ENCODE measurements at places on chromosomes 4 and X.

- no peak for DNase-seq
Observed at GRCh38 chr4:57254754-57255153, 144.6 kb upstream of the IGFBP7 start.

- no peak for DNase-seq
Observed at GRCh38 chr4:137226900-137227299, 305.4 kb downstream of the PCDH18 start.

DNA sequence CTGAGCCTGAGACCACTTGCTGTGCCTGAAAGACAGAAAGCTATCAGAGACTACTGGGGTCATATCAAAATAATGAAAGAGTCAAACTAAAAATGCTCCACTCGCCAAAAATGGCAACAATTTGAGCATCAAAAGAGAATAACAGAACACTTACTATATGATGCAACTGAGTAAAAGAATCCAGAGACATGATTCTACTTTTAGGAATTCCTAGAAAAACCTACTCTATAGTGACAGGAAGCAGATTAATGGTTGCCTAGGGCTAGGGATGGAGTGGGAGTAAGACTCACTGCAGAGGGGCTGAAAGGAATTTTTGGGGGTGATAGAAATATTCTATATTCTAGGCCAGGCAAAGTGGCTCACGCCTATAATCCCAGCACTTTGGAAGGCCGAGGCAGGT is 29.4 kb upstream of the SLAIN2 start:
- DNase-seq: no peak

GRCh38 chr4:174449944-174450785 is 72.1 kb downstream of the HPGD start:
- DNase-seq: no peak

DNA sequence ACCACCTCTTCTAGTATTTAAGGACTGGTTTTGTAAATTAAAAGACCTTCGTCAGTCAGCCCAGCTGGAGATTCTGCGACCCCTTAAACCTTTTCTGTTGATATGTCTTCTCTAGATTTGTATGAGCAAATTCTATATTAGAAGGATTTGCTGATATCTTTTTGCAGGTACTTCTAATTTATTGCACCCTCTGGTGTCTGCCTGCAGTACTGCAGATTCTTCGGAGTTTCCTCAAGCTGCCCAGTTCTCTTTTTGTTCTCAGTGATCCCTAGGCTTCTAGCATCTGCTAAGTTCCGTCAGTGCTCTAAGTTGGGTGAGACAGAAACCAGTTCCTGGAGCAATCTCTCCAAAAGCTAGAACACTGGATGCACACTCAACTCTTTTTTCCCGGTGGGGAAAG is 545.2 kb downstream of the C4orf33 start:
- peak; percentile 52 for DNase-seq

GRCh38 chrX:82627568-82627967 is 880.5 kb upstream of the POU3F4 start:
- DNase-seq: no peak

GRCh38 chrX:20952180-20952579 is 422.0 kb upstream of the CNKSR2 start:
- no peak for DNase-seq

DNA sequence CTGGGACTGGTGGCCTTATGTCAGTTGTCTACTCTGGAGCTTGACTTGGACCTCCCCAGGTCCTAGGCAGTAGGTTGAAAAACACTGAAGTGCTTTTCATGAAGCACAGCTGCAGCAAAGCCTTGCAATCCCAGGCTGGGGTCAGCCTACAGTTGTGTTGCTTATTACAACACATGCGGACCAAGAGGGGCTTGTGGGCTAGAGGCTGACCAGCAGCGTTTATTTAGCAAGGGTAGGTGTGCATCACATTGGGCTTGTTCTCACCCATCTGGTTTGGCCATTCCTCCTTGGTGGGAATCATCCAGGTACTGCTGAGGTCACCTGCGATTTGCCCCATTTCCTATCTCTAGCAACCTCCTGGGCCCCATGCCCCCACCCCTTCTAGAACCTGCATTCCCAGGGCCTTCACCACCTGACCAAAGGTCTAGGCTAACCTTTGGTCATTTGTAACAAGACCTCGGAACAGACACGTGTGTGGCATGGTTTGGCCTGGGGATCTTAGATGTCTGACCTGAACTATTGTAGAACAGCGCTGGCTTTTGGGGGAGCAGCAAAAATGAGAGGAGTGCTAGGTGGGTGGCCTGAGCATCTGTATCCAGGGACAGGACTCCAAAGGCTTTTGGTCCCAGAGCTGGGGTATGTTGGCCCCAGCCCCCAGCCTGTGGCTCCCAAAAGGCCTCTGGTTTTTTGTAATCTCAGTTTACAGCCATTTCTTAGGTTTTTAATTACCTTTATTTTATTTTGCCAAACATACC is 3.0 kb downstream of the RPL10 start:
- peak; percentile 41 for DNase-seq

GRCh38 chr4:121519236-121519838 is 138.5 kb upstream of the QRFPR start:
- DNase-seq: no peak

DNA sequence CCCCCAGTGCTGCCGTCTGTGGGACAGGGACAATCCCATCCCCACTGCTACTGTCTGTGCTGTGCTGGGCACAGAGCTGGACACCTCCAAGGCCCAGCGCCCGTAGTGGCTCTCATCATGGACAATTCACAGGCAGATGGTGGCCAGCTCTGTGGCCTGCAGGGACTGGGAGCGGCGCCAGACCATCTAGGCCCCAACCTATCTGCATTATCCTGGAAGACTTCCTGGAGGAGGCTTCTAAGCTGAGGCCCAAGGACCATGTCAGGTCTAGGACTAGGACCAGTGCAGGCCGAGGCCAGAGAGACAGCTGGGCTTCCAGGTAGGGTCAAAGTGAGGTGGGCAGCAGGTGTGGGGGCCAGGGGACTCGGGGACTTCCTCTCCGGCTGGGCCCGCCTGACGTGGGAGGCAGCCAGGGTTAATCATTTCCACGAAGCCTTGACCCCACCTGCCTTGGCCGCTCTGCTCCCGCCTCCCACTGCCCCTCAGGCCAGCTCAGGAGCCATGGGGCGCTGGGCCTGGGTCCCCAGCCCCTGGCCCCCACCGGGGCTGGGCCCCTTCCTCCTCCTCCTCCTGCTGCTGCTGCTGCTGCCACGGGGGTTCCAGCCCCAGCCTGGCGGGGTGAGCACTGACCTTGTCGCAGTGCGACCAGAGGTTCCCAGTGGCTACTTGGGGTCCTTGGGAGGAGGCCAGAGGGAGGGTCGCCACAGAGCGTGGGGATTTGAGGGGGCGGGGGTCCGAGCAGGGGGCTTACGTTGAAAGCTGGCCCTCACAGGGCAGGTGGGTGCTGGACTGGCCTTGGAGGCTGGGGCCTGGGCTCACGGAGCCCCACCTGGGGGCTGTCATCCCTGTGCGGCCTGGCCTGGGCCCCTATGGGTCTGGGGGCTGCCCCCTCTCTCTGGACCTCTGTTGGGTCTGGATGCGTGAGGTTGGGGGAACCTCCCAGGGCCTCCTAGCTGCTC is at the start of gene HGFAC:
Gene HGFAC (plus strand): TSS at position 468 of the 959 bp plus-strand sequence. CDS start 34 bp downstream, at position 502.
- DNase-seq: no peak

- DNase-seq: peak; percentile 37
Observed at GRCh38 chrX:20265726-20266681, 705 bp downstream of the RPS6KA3 start.

DNA sequence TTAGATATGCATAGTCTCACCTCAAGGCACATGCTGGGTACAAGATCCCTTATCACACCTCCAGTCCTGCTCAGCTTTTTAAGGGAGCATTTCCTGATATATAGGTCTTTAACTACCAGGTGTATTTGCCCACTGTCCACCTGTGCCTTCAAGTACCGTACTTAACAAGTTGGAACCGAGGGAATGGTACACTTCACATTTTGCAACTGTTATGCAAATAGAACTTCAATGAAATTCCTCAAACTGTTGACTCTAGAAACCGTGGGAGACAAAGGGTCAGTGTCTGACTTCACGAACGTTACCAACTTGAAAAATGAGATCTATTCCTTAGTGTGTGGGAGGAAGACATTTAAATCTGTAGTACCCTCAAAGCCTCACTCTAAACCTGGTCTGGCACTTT is 5.2 kb downstream of the TRIM2 start:
- no peak for DNase-seq

DNA sequence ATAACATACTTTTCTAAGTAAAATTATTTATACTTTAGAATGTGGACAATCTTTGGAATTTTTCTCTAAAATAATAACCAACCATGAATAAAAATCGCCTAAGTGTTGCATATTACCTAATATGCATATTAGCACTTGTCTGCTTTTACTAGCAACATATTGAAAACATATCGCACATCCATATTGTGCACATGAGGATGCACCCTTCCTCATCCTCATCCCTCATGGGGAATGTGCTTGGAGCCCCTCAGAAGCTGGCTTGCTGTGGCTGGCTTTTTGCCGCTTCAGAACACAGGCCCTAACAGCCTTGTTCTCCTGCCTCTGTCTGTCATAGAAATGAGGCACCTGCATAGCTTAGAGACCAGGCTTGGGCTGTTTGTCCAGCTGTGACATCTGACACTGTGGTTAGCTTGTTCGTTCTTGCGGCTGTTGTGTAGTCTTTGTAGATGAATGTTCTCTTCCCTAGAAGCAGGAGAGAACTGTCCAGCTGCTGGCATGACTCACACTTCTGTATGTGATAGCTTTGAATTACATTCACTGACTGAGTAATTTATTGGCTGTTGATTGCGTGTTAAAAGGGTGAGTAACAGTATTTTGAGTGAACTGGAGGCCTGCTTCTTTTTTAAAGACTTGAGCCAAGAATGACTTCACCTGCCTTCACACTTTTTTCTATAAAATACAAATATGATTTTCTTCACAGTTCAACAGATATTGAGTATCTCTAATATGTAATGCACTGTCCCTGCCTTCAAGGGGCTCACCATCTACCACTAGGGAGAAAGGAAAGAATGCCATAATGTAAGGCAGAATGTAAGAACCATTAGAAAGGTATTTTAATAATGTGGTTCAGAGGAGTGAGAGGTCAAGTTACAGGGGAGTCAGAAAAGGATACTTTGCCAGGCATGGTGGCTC is 81.9 kb downstream of the HMGB2 start:
- DNase-seq: no peak

DNA sequence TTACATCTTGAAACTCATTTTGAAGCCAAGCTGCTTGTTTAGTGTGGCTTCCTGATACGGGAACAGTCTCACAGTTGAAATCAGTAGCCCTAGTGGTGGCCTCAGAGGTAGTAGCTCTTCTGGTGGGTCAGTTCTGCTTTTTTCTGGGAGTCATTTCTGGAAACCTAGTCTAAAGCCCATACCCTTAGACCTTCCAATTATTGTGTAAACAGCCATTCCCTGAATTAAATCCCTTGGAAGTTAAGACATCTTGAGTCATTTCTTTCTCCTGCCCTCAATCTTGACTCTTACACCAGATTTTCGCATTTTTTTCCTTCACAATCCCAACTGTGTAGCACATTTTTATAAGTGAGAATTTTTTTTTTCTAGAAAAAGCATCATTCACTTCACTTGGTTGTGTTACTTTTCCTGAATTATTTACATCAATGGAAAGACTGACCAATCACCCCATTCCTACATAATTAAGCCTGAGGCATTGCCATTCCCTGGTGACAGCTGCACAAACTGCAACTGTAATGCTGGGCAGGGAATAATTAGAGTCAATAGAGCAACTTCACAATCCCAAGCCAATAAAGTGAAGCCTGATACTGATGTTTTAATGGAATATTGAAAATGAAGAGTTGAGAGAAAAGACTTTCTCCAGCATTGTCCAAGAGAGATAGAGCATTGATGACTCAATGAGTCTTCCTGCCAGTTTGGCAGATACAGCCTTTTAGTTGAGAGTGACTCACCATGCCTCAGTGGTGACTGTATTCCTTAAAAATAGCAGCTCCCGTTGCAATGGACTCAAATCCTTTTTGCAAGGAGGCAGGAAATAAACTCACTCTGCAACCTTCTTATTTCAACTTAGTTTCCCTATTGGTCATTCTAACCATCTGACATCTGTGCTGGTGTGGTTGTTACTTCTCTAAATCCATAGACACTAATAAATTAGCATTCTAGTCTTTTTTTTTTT is 13.0 kb upstream of the SEPSECS start:
- no peak for DNase-seq

DNA sequence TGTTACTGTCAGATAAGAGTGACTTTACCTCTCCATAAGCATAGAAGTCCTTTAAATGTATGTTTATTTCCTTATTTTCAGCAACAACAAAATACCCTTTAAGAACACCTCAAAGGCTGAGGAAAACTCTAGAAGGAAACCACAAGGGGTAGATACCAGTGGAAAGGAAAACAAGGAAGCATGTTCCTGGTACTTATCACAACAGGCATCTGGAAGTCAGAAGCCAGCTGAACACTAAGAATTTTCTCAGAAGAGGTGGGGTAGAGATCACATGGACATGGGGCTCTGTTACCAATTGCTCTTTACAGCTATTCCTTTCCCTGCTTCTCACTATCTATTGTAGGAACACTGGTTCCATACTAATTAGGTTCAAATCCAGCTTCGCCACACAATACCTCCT is 51.5 kb upstream of the BEND2 start:
- DNase-seq: no peak

- no peak for DNase-seq
Observed at GRCh38 chrX:48540480-48540879, 966 bp downstream of the TBC1D25 start.

DNA sequence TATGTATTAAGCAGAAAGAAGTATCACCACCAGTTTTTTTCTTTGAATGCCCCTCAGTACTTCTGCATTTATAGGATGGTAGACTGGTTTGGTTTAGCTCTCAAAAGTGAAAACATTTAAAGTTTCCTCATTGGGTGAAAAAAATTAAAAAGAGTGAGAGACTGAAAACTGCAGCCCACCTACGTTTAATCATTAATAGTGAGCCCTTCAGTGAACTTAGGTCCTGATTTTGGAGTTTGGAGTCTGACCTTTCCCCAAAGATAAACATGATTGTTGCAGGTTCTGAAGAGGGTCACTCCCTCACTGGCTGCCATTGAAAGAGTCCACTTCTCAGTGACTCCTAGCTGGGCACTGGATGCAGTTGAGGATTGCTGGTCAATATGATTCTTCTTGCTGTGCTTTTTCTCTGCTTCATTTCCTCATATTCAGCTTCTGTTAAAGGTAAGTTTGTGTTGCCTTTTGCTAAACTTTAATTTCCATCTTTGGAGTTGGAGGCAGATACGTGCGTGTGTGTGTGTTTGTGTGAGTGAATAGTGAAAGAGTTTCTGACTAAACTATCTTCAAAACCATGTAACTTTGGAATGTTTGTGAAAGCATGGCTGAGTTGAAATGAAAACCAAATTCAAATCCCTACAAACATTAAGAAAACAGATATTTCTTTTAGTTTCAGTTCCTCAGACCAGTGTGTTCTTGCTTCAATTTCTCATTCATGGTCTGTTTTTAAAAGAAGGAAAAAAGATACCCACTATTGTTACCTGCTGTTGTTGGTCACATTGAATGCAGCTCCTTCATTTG is at the start of gene MTTP:
Gene MTTP (plus strand): TSS at position 295 of the 795 bp plus-strand sequence. CDS start 86 bp downstream, at position 381.
- DNase-seq: no peak

DNA sequence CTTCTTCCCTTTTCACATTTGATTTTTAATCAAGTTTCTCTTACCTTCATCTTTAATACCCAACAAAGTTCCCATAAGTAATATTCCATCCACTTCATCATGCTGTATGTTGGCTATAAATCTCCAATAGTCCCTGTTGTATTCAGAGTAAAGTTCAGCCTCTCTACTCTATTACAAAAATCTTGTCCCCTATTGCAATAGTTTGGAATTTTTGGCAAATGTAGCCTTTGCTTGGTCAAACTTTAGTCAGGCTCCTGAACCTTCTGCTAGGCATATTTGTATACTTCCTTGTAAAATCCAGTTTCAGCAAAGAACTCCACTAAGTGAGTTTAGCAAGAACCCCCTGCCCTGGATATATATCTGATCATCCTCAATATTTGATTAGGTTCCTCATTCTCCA is 54.0 kb upstream of the PACRGL start:
- no peak for DNase-seq

- no peak for DNase-seq
Observed at GRCh38 chr4:135144498-135144897, 942.9 kb upstream of the PABPC4L start.

Measured in activated CD4-positive, alpha-beta T cell treated with anti-CD3 and anti-CD28 coated beads, Interleukin-2, amount 50 U/mL, for 48 hours (primary cell).